GOT3 (cell line): ENCODE measurements at places on chromosomes 2 and 18.
A peak's percentile ranks its signal among the peaks of the same experiment; 100 is the strongest.

DNA sequence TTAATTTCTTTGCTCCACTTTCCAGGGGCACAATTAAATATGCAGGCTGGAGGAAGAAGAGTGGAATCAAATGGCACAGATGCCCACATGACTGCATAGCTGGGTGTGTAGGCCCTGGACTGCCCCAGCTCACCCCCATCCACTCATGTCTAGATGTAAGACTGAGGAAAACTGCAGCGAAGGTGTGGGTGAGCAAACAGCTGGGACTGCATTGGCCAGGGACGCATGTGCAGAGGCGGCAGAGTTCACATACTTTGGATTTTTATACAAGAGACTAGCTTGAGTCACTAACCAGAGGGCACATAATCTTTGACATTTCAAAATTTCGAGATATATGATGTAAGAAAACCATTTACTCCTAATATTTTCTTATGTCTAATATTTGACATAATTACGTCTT is 60.1 kb downstream of the SPIRE1 start:
- no peak for DNase-seq

DNA sequence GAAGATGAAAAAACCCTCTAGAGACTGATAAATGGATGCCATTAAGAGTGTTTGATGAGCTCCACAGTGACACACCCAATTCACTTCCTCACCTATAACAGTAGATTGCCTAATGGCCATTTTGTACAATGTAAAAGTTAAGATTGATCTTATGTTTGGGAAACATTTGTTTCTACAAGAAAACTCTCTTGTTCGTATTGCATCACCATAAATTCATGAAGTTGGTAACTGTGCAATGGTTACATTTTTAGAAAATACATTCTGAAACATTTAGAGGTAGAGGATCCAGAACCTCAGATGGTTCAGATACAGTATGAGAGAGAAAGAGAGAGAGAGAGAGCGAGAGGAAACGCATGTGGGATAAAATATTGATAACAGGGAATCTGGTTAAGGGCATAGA is 31.8 kb downstream of the DAPL1 start:
- no peak for DNase-seq

DNA sequence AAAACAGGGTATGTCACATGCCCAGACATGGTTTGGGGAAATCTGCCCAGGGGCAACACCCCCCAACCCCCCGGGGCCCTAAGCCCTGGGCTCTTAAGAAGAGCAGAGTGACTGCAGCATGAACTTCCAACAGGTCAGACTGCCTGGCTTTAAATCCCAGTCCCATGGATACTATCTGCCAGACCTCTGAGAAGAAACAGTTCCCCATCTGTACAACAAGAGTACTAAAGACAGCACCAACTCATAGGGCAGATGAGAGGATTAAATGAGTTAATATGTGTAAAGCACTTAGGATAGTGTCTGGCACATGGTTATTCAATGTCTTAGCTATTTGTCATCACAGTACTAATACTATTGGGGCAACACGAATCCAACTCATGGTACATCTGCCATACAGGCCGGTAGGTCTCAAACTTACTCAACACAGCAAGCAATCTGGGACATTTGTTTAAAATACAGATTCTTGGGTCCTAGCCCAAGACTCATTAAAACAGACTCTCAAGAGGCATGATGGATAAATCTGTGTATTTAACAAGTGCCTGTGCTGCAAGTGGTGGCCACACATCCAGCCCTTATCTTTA is 23.4 kb downstream of the CDH2 start:
- DNase-seq = no peak

DNA sequence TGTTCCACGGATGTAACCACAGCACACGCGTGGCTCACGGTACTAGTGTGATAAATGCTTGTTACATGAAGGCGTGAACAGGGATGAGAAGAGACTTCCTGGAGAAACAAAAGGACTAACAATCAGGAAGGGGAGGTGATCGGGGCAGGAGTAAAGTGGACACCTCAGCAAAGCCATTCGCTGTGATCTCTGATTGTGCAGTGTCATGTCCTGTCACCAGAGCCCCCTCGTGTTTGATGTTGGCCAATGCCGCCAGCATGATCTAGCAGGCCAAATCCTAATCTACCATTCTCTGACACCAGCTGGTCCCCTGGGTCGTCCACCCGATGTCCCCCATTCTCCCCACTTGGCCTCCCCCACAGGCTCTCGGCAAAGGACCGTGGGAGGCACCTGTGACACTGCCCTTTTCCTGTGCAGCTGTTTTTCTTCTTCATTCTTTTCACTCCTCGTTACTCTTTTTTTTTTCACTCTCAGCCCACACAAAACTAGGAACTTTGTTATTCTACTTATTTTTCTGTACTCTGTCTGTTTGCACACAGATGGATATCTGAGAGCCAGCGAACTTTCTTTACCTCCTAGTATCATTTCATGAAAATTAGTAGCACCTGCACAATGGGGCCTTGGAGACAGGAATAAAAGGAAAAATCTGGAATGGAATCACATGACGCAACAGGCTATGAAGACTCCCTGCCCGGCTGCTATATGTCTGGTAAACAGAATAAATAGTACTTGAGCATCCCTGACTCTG is 146.8 kb downstream of the TGIF1 start:
- DNase-seq = no peak

DNA sequence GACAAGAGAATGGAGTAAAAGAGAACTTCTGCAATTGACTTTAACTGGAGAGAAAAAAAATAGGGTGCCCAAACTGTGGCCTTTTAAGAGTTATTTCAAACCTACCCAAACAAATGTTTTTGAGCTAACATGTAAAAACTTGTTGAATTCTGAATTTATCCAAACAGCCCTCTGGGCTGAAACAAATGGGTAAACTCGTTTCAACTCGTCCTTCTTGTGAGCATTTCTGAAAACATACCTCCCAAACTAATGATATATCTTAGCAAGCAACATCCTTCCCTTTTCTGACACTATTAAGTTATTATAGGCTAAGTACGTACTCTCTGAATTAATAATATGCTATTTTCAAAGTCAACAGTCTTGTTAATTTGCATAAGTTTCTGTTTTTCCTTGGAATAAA is 793.0 kb upstream of the ACVR2A start:
- no peak for DNase-seq

GRCh38 chr2:96113951-96114350 is 2.4 kb downstream of the ADRA2B start:
- DNase-seq = no peak

DNA sequence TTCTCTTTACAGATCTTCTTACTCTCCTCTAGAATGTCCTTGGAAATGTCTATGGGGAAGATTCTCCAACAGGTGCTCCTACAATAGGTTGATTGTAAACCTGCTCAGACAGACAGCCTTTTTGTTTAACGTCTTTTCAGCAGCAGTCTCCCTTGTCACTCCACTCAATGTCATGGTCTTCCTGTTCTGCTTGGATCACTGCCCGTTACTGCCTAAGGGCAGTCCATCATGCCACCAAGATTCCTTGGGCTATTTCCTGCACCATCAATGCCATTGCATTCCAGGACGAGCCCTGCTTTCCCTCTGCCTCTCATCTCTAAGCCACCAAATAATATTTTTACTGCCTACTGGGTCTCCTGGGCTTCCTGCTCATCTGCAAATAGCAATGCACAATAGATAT is 97.4 kb upstream of the GALNT5 start:
- DNase-seq = no peak

DNA sequence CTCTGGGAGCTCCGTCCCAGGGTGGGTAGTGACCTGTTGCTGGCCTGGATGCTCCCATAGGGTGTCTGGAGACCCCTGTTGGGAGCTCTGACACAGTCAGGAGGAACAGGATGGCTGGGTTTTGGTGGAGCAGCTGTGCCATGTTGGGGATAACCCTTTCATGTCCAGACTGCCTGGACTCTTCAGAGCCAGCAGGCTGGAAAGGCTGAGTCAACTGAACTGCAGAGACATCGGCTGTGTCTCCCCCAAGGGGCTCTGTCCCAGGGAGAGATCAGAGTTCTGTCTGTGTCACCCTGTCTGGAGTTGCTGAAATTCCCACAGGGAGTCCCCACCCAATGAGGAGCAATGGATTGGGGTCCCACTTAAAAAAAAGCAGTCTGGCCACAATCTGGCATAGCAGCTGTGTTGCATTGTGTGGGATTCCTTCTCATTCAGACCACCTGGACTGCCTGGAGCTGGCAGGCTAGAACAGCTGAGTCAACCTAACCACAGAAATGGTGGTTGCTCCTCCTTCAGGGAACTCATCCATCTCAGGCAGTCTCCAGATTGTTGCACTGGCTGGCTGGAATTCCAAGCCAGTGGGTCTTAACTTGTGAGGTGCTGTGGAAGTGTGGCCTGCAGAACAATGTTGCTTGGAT is 37.2 kb downstream of the AGPS start:
- DNase-seq = peak; percentile 1

DNA sequence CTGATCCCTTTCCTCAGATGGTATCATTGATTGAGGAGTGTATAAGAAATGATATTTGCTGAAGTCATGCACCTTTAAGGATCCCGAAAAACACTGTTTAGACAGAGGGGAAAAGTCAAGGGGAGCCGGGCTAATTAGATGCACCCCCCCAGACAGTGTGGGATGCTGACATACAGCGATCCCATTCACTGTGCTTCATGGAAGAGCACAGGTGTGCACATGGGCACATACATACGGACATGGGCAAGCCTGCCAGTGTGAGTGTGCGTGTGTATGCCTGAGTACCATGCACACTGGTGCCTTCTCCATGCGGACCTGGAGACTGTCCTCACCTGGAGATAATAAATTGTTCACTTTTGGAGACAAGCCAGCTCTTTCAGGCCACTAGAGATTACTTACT is 22.6 kb downstream of the MEIS1 start:
- DNase-seq = no peak

- no peak for DNase-seq
Measured at GRCh38 chr2:190210471-190210870, 109.2 kb downstream of the HIBCH start.

- no peak for DNase-seq
Measured at GRCh38 chr2:121286506-121286905, 1.5 kb upstream of the TFCP2L1 start.

DNA sequence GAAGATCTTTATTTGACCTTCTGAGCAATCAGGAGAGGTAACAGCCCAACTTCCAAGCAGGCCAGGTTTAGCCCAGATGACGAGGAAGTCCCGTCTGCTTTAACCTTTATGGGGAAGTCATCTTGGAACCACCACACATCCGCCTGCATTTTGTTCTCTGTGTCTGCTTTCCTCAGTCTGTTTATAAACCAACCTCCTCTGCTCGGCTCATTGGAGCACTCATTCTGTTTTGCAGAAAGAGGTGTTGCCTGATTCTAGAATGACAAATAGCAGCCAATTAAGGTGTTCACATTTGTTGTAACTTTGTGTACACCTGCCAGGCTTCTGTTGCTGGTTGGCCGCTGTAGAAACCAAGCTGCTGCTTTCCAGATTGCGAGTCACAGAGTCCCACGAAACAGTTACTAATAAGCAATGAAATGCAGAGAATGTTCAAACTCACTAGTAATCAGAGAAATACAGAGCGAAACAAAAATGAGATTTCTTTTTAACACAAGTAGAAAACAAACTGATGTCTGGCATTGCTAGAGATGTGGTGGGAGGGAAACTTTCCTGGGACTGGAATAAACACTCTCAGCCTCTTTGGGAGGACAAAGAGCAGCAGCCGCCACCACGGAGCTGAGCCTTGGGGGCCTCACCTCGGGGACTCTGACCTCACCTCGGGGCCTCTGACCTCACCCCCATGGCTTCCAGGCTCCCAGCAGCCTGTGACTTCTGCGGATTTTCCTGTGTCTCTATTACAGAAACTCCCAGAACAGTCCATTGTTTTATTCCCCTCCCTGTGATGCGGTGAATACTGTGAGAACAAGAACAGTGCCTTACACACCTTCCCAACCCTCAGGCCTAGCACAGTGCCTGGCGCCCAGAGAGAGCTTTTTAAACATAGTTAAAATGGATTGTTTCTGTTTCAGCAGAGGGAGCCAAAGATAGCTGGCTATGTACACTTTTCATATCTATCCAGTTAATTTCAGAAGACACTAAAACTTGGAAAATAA is 64.0 kb downstream of the MBP start:
- no peak for DNase-seq

DNA sequence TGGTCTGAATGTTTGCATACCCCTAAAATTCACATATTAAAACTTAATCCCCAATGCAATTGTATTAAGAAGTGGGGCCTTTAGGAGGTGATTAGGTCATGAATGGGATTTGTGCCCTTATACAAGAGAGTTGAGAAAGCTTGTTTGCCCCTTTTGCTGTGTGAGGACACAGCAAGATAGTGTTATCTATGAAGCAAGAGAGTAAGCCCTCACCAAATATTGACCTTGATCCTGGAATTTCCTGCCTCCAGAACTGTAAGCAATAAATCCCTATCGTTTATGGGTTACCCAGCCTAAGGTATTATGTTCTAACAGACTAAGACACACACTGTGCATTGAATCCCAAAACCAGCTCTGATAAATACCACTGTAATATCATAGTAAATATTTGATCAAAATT is 32.2 kb downstream of the NR4A2 start:
- DNase-seq = no peak

- DNase-seq = no peak
Measured at GRCh38 chr18:75170022-75170789, 38.7 kb downstream of the PTGR3 start.

- DNase-seq = no peak
Measured at GRCh38 chr18:58569490-58569911, 59.4 kb downstream of the ALPK2 start.

- no peak for DNase-seq
Measured at GRCh38 chr2:221120643-221121042, 451.5 kb downstream of the EPHA4 start.

DNA sequence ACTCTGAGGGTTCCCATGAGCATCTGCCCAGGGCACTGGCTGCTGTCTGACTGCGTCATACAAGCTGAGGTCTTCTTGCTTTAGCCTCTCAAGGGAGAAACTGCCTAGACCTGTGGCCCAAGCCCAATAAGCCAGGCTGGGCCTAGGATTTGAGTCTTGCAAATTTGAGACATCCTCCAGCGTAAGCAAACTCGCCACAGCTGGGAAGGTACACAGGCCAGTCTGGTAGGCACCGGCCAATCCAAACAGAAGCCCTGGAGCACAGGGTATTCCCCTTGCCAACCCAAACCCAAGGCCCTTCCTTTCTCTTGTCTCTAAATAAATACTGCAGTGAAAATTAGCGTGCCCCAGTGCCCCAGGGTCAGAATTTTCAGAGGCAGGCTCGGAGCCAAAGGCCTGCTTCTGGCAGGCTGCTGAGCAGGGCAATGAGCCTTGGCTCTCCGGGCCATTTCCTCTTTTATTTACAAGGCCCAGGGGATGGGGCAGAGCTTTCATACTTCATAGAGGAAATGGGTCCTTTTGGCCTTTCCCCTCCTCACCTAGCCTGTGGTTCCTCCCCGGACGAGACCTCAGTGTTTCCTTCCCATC is 33.3 kb downstream of the POLR1A start:
- no peak for DNase-seq

GRCh38 chr2:190791976-190792575 is 88.5 kb upstream of the GLS start:
- no peak for DNase-seq

DNA sequence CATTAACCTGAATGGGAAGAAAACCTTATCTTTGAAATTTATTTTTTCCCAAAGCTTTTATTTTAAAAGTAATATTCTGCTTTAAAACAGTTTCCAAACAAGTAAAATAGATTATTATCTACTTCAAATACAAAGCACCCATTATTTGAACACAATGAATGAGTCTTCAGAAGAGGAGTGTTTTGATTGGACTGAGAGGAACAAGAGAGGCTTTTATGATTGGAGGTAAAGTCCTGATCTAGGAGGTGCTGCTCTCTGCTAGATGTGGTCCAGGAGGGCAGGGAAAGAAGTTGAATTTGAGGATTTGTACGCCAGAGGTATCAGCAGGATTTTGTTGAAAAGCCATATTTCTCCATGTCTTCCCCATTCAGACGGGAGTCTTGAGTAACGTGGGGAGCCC is 900.7 kb downstream of the SOCS6 start:
- no peak for DNase-seq
